A549 treated with RU486 at 1 μM for 4 hours (cell line): ENCODE measurements at places on chromosomes 7 and 10. TPM values are rescaled to one million over a fixed set of nuclear protein-coding genes. Genes with fewer than 3 reads are reported as not detected.

Gene HOXA7
- 4.0 to 5.2 TPM (median 5.0 TPM) in 5 replicates for total RNA-seq

Gene THSD7A
- 1.3 to 3.3 TPM (median 2.6 TPM) in 5 replicates for total RNA-seq

Gene CDC14C
- total RNA-seq, result not detected in 5 replicates

Gene CLEC5A
- not detected in 5 replicates for total RNA-seq

Gene FKBP9
- total RNA-seq, result 75.7 to 124 TPM (median 88.0 TPM) in 5 replicates

Gene STEAP1
- 9.8 to 17.7 TPM (median 13.9 TPM) in 5 replicates for total RNA-seq

Gene GNG11
- 24.5 to 40.8 TPM (median 35.6 TPM) in 5 replicates for total RNA-seq

Gene WDR86
- total RNA-seq, result 0.18 to 0.22 TPM (median 0.19 TPM) in 3 of 5 replicates, not detected in the others

Gene OGDHL
- 0.07 to 0.24 TPM (median 0.15 TPM) in 5 replicates for total RNA-seq
